NCI-H526 treated with DMSO at 0.1 percent for 48 hours (cell line): ENCODE measurements at places on chromosomes 3 and 15.

DNA sequence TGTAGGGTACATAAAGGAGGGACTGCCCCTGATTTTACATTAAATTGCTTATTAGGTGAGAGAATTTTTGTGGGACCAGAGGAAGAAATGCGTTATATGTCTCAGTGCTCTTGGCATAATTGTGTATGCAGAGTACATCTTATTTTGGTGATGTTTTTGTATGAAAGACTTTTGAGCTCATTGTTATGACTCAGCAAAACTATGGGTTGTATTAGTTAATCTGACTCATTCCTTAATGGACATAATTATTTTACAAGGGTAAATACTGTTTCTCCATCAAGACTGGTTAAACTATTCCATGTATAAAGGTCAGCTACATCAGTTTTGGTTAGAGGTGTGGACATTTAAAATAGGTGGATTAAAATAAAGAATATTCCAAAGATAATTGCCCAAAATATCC is 156.8 kb downstream of the ALCAM start:
- DNase-seq = no peak

DNA sequence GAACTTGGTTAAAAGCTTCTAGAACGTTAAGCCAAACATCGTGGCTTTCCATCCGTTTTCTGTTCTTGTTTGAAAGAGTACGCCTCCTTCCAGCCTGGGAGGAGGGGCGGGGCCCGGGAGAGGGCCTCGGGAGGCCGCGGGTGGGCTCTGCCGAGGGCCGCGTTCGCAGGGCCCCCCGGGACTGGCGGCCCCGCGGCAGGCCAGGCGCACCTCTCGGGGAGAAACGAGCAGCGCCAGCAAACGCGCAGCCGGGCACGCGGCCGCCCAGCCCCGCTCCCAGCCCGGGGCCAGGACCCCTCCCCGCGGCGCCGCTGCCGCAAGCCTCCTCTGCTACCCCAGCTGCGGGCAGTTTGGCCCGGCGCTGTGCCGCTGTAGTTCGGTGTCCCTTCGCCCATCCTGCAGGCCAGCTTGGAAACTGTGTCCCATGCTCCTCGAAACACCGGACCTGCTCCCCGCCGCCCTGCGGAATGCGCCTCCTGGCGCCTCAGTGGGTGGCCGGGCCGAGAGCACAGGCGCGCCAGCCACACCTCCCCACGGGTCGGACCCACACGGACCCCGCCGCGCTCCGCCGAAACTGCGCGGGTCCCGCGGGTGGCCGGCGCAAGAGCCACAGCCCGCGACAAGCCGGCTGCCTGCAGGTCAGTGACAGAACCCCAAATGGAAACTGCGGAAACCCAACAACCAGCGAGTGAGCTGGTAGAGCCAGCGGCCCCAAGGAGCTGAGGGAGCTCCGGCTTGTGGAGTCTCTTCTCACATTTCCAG is 2.3 kb downstream of the OCA2 start:
- DNase-seq = no peak

- no peak for DNase-seq
These were observed 30.0 kb downstream of the U2SURP start for GRCh38 chr3:143031327-143031726.

- no peak for DNase-seq
These were observed 25.1 kb upstream of the MTMR10 start for GRCh38 chr15:31016446-31016915.

DNA sequence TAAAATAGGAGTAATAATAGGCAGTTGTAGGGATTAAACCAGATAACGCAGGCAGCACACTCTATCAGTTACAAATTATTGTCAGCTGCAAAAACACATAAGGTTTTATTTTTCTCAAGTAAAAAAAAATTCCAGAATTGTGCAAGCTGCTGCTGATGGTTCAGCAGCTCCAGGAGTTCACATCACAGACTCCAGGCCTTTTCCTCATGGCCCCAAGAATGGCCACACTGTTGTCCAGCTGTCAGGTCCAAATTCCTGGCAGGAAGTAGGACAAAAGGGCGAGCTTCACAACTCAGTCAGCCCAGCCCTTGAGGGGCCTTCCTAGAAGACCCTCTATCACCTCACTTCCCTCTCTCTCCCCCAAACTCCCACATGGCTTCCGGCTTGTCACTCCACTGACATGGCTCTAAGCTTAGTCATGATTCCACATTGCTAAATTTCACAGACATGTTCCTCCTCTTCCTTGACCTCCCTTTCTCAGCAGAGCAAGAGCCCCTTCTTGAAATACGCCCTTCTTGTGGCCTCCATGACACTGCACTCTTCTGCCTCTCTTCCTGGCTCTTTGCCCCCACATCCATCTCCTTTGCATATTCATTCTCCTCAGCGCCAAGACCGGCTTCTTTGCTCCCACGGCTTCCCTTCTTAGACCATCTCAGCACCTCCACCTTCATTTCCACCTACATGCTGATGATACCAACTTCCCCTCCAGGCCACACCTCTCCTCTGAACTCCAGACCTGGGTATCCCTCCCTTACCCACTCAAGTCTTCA is 27.4 kb upstream of the FAM174B start:
- DNase-seq = no peak

- no peak for DNase-seq
These were observed 34.0 kb upstream of the HRH1 start for GRCh38 chr3:11120091-11120805.

- DNase-seq = no peak
These were observed 318.8 kb upstream of the KCNMB2 start for GRCh38 chr3:178217479-178217878.

- no peak for DNase-seq
These were observed 228.1 kb upstream of the ATP10A start for GRCh38 chr15:26091184-26091583.
